Stomach (tissue), 19 donors: ENCODE measurements at places on chromosomes 7 and 10. TPM values are rescaled to one million over a fixed set of nuclear protein-coding genes. Genes with fewer than 3 reads are reported as not detected.

GRCh38 chr7:28565980-28566379 is 153.7 kb downstream of the CREB5 start:
- no peak for DNase-seq

DNA sequence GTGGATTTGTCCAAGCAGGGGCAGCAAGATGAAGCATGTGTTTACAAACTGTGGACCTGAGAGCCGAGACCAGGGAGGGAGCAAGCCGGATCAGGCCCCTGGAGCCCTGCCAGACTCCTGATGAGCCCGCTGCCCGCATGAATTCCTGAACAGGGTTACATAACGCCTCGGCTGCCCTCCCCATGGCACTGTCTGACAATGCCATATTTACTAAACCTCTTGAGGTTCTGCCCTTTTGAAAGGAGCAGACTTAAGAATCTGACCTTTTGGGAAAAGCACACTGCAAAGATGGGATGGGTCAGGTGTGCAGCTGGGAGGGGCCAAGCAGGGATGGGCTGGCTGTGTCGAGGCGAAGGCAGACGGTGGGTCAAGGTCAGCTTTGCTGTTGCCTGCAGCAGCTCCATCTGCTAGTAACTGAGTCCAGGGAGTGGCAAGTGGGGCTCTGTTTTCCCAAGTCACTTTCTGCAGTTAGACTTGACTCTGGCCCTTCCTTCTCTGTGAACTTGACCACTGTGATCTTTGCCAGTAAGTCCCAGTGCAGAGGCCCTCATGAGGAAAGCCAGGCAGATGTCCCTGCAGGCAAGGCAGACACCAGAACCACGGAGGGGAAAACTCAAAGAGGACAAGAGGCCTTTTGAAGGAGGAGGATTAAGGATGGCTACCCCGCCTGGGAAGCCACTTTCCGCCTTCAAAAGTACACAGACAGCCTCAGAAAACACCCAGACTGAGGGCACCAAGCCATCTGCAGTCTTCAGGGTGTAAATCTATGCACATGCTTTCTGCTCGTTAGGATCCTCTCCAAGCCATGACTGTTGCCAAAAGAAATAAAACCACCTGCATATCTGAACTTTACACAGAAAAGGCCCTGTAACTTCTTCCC is 175.8 kb downstream of the TNS3 start:
- peak; percentile 93 for DNase-seq

- no peak for DNase-seq
These were observed 41.8 kb upstream of the TMEM236 start for GRCh38 chr10:17710181-17710580.

DNA sequence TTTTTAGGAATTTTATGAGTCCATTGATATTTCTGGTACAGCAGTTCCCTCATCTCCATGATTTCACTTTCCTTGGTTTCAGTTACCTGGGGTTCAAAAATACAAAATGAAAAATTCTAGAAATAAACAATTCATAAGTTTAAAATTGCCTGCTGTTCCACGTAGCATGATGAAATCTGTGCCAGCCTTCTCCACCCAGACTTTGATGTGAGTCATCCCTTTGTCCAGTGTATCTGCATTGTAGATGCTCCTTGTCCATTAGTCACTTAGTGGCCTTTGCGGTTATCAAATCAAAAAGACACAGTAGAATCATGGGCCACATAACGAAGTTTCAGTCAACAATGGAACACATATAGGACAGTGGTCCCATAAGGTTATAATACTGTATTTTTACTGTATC is 286.9 kb downstream of the PTEN start:
- no peak for DNase-seq

THAP5 gene
- 24.0 TPM for total RNA-seq

- DNase-seq = peak; percentile 91
These were observed 61.2 kb downstream of the NEURL1 start for GRCh38 chr10:103554488-103555324.

ZNF862 gene
- total RNA-seq = 11.0 TPM

DNA sequence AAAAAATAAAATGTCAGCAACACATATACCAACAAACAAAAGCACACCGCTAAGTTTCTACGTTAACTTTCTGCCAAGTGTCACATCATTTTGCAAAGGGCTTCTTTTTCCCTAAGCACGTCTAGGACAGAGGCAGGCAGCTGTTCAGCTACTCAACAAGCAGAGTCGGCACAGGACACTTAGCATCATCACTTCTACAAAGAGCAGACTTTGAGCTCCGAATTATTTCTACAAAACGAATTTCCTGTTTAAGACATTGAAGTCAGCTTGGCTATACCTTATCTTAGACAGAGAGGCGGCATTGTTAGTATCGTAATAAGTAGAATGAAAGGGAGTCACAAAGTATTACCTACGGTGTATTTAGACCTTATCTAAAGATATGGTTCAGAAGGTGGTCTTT is 110.1 kb downstream of the SVIL start:
- no peak for DNase-seq

ELOVL3 gene
- total RNA-seq = not detected

GRCh38 chr7:149654588-149654987 is 118.8 kb downstream of the ZNF467 start:
- no peak for DNase-seq

GRCh38 chr7:97390915-97391593 is 273.6 kb downstream of the SDHAF3 start:
- no peak for DNase-seq

DNA sequence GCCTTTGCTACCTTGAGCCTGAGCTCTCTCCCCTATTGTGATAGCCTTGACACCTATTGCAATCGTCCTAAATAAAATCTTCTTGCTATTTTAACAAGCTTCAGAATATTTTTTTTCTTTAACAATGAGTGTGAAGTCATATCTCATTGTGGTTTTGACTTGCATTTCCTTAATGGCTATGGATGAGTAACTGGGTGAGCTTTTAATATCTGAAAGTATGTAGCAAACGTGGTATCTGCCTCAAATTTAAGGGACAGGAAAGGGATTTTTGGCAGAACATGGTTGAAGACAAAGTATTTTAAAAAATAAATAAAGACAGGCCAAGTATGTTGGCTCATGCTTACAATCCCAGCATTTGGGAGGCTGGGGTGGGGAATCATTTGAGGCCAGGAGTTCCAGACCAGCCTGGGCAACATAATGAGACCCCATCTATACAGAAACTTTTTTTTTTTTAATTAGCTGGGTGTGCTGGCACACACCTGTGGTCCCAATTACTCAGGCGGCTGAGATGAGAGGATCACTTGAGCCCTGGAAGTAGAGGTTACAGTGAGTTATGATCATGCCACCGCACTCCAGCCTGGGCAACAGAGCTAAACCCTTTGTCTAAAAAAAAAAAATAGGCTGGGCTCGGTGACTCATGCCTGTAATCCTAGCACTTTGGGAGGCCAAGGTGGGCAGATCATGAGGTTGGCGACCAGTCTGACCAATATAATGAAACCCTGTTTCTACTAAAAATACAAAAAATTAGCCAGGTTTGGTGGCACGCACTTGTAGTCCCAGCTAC is 319.3 kb upstream of the NRP1 start:
- no peak for DNase-seq

DNA sequence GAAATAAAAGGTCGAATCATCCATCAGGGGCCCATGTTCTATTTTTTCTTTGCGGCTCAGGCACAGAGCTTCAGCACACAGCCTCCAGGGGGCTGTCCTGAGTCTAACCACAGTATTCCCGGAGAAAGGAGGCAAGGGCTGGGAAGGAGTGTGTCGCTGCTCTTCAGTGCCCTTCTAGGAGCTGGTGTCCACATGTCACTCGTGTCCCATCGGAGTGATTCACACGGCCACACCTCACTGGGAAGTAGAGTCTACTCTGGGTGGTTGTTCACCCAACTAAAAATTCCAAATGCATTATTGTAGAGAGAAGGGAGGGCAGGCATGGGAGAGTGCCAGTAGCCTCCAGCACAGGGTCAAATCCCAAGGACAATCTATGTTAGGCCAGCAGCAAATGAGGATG is 114.8 kb upstream of the LANCL2 start:
- DNase-seq = peak; percentile 39

GRCh38 chr10:91290607-91291006 is 70.1 kb downstream of the PCGF5 start:
- DNase-seq = no peak

DNA sequence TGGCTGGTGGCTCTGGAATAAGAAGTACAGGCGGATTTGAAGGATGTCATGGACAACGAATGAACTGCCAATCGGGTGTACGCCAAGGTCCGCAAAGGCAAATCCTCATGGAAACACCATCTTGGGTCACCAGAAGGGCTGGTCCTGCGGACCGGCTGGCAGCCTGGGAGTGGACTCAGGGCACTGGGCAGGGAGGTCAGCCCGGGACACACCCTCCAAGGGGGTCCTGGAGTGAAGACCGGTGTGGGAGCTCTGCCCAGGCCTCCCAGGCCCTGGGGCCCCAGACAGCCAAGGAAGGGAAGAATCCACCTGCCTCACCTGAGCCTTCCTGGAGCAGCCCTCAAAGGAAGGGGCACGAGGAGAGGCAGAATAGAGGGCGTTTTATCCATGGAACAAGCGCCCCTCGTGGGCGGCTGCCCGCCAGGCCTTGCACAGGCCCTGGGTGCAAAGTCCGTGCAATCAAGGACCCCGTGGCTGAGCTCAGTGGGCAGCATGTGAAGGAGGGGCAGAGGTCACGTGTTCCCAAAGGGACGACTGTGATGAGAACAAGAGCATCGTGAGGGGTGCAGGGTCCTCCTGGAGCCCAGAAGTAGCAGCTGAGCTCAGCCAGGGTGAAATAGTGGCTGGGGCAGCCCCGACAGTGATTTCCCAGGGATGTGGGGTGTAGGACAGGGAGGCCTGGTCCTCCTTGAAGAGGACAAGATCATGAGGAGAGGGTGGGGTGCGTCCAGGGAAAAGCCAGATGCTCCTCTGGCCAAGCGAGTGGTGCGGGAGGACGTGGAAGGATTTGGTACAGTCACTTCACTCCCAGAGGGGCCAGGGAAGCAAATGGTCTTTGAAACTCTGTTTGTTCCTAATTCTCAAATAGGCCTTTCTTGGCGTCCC is 105.2 kb downstream of the TCERG1L start:
- peak; percentile 16 for DNase-seq

- DNase-seq = no peak
These were observed 24.0 kb downstream of the AGK start for GRCh38 chr7:141575164-141575563.

GRCh38 chr10:92903633-92904032 is 55.3 kb downstream of the EXOC6 start:
- DNase-seq = no peak

- no peak for DNase-seq
These were observed 15.4 kb downstream of the SEMA3E start for GRCh38 chr7:83633516-83633915.

- DNase-seq = no peak
These were observed 137.7 kb downstream of the ETV1 start for GRCh38 chr7:13851736-13852135.

DNA sequence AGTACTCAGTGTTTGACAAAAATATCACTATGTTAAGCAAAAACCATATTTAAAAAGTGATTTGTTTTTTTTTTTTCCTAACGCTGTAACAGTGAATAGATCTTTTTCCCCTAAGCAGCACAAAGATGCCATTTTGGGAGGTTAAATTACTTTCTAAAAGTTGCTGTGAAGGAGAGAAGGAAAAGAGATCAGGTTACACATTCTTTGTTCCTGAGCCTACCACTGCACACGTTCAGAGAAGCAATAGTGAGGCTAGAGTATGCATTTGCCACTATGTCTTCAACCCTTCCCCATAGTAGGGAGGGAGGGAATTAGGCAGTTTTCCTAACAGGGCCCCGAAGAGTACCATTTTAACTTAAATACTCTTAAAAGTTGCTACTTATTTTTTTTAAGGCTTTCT is 38.9 kb downstream of the BMPR1A start:
- DNase-seq = no peak

GRCh38 chr10:104892879-104893617 is 252.0 kb downstream of the SORCS3 start:
- DNase-seq = no peak

- DNase-seq = no peak
These were observed 127.5 kb downstream of the CRPPA start for GRCh38 chr7:16293669-16294425.

- no peak for DNase-seq
These were observed 658 bp downstream of the DMBT1 start for GRCh38 chr10:122561212-122561611.

DNA sequence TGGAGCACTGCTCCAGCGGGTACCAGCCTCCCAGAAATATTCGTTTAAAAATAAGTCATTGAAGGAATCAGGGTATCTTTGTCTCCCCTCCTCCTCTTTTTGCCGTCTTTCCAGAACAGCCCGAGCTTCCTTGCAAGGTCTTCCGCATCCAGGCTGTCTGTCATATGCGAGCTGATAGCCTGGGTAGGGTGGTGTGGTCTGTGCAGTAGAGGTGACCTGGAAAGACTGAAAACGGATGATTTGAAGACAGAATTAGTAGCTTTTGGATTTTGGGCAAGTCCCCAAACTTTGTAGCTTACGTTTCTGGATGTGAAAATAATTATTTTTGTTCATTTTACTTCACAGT is 480 bp downstream of the VPS50 start:
- DNase-seq = no peak

- DNase-seq = no peak
These were observed 64.7 kb upstream of the THSD7A start for GRCh38 chr7:11896663-11897062.

DNA sequence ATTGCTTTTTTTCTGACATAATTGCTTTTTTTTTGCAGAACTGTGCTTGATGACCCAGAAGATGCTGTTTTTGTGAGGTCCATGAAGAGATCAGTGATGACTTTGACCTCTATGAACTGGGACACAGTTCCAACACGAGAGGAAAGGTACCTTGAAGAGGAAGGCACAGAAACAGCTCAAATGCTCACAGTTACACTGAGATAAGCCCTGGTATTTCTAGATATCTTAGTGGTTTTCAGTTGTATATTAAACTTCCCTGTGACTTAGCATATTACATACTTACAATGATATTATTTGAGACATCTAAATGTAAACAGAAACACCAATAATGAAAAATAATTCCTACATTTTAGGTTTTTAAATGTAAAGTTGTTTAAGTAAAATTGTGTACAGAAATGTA is 54.7 kb downstream of the LRRC72 start:
- no peak for DNase-seq

EPHB6 gene
- 7.5 TPM for total RNA-seq

DNA sequence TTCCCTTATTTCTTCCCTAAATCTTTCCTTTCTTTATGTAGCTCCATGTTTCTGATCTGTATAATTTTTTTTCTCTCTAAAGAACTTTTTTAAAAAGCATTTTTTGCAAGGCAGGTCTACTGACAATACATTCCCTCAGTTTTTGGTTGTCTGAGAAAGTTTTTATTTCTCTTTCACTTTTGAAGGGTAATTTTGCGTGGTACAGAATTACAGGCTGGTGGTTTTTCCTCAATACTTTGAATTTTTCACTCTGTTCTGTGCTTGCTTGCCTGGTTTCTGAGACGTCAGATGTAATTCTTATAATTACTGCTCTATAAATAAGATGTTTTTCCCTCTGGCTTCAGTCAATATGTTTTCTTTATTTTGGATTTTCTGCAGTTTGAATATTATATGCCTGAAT is 205.4 kb upstream of the VSTM2A start:
- DNase-seq = no peak

DNA sequence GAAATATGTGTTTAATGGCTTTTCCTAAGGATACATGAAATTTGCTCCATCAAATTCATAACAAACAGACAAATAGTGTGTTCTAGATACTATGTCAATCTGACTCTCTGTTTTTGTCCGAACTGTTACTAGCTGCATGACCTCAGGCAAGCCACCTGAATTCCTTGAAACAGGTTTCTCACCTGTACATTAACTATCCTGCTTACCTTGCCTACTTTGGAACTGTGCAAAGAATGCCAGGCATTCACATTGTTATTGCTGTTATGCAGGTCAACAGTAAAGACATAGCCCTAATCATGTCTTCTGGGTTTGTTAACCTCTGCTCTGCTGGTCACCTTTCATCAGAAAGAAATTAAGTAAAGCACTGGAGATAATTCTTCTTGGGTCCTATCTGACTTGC is 1283.9 kb upstream of the CELF2 start:
- no peak for DNase-seq
